ENCODE measurements at places on chromosomes 5 and 9. TPM values are rescaled to one million over a fixed set of nuclear protein-coding genes. Genes with fewer than 3 reads are reported as not detected.

DNA sequence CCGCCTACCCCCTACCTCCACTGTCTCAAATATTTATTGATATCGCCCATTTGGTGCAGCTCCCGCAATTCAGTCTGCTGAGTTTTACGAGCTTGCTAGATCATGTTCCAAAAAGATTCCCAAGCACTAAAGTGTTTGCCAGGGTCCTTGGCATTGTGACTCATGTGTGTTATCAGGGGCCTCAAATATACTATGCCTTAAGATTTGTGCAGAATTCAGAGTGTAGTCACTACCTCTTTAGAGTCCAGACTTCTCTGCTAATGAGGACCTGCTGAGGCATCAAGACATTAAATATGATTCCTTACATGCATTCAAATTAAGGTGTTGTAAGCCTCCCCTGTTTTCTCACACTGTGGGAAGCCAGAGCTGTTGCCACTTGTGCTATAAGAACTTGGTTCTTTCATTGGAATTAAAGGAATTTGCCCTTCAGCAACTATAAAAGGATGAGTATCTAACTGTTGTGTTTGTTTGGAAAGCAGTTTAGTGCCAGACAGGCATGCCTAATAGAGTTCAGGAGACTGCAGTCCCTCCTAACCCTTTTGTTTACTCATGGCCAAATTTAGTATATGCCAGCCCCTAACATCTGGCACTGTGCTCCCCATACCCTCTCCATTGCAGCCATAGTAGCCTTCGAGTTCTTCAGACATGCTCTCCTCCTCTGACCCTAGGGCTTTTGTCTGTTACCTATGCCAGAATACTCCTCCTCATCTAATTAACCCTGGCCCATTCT is 316.4 kb downstream of the NR3C1 start:
- H3K27ac ChIP-seq = peak overlapping the region; percentile 13
- H3K36me3 ChIP-seq = no peaks in the 10 kb centered on the region
- H3K4me1 ChIP-seq = peaks cover 9% of the 10 kb centered on the region
- no peak for DNase-seq

DNA sequence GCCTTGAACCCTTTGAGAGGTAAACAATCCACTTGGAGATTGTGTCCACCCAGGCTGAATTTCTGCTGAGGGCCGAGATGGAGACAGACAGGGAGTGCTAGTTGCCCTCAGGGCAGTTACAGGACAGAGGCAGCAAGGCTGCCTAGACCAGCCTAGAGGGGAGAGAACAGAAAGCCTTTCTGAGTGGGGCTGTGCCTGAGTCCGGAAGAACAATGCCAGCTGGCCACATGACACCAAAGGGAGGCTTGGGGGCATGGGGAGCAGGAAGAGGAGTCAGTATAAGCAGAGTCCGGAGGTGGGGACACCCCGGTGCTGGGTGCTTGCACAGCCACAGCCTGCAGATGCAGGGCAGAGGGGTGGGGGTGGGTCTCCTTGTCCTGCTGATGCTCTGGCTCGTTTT is 145.7 kb downstream of the CFAP90 start:
- H3K36me3 ChIP-seq = no peaks in the 10 kb centered on the region
- no peak overlapping the region for H3K4me3 ChIP-seq
- no peaks in the 10 kb centered on the region for H3K27me3 ChIP-seq
- no peak overlapping the region for H3K27ac ChIP-seq
- no peak for DNase-seq

- H3K36me3 ChIP-seq = no peaks in the 10 kb centered on the region
- H3K4me3 ChIP-seq = no peak overlapping the region
- DNase-seq = no peak
- no peaks in the 10 kb centered on the region for H3K4me1 ChIP-seq
- H3K27me3 ChIP-seq = no peaks in the 10 kb centered on the region
Measured at GRCh38 chr5:7714119-7714518, 136.8 kb downstream of the CFAP90 start.

DNA sequence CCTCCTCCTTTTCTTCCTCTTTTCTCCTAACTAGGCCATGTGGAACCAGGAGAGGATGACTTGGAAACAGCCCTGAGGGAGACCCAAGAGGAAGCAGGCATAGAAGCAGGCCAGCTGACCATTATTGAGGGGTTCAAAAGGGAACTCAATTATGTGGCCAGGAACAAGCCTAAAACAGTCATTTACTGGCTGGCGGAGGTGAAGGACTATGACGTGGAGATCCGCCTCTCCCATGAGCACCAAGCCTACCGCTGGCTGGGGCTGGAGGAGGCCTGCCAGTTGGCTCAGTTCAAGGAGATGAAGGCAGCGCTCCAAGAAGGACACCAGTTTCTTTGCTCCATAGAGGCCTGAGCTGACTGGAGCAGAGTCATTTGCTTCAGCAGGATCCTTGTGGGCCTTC is 13.7 kb downstream of the NUDT2 start:
- H3K4me3 ChIP-seq = no peak overlapping the region
- no peaks in the 10 kb centered on the region for H3K36me3 ChIP-seq
- peak overlapping the region; percentile 38 for H3K27ac ChIP-seq
- H3K4me1 ChIP-seq = peaks cover 19% of the 10 kb centered on the region
- H3K27me3 ChIP-seq = no peaks in the 10 kb centered on the region

Gene GPX8
- total RNA-seq = 44.0 TPM

Gene DMRT2
- total RNA-seq = 0.45 TPM

GRCh38 chr5:117623042-117623805 is 1048.6 kb upstream of the SEMA6A start:
- no peaks in the 10 kb centered on the region for H3K27me3 ChIP-seq
- H3K27ac ChIP-seq = no peak overlapping the region
- no peaks in the 10 kb centered on the region for H3K36me3 ChIP-seq
- no peak overlapping the region for H3K4me3 ChIP-seq
- no peak for DNase-seq
- no peaks in the 10 kb centered on the region for H3K4me1 ChIP-seq

GRCh38 chr9:16223074-16223871 is 647.2 kb downstream of the BNC2 start:
- no peaks in the 10 kb centered on the region for H3K27me3 ChIP-seq
- peak overlapping the region; percentile 15 for H3K27ac ChIP-seq
- H3K4me1 ChIP-seq = peaks cover 24% of the 10 kb centered on the region
- H3K4me3 ChIP-seq = no peak overlapping the region
- no peaks in the 10 kb centered on the region for H3K36me3 ChIP-seq
- DNase-seq = peak; percentile 91

- H3K27ac ChIP-seq = no peak overlapping the region
- peaks cover 14% of the 10 kb centered on the region for H3K4me1 ChIP-seq
- no peaks in the 10 kb centered on the region for H3K36me3 ChIP-seq
- H3K27me3 ChIP-seq = no peaks in the 10 kb centered on the region
Measured at GRCh38 chr5:177314376-177315342, 3.0 kb upstream of the MXD3 start.

DNA sequence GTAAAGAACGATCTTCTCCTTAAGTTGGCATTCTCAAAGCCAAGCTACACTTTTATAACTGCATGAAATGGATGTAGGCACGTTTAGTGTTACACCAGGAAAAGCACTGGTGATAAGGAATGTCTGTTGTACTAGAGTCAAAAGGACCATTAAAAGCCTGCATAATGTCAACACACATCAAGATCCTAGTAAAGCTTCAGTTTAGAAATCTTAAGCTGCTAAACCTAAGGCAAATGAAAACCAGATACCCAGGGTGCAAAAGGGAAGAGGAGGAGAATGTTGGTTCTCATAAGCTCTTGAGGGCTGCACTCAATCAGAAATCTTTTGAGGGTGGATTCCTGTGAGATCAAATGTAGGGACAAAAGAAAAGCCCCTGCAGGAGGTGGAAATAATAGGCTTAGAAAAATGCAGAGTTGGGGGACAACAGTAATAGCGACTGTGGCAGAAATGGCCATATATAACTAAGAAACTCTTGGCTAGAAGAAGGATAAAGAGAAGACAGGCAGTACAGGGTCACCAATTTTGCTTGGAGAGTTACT is 148.2 kb downstream of the FBXL17 start:
- H3K4me1 ChIP-seq = no peaks in the 10 kb centered on the region
- H3K27me3 ChIP-seq = no peaks in the 10 kb centered on the region
- no peak for DNase-seq
- H3K36me3 ChIP-seq = no peaks in the 10 kb centered on the region

Gene CKMT2
- 24.4 TPM for total RNA-seq

DNA sequence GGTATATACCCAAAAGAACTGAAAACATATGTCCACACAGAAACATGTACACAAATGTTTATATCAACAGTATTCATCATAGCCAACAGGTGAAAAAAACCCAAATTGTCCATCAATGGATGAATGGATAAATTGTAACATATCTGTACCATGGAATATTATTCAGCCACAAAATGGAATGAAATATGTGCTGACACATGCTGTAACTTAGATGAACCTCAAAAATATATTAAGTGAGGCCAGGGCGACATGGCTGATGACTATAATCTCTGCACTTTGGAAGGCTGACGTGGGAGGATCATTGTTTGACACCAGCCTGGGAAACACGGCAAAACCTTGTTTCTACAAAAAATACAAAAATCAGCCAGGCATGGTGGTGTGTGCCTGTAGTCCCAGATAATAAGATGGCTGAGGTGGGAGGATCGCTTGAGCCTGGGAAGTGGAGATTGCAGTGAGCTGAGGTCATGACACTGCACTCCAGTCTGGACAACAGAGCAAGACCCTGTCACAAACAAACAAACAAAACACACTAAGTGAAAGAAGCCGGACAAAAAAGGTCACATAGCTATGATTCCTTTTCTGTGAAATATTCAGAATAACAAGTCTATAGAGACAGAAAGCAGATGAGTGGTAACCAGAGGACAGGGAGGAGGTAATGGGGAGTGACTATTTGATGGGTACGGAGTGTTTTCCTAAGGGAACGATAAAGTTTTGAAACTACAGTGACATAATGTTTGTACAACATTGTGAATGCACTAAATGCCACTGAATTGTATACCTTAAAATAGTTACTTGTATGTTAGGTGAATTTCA is 11.4 kb downstream of the KYAT1 start:
- DNase-seq = peak; percentile 27
- H3K27ac ChIP-seq = peak overlapping the region; percentile 25
- H3K4me3 ChIP-seq = no peak overlapping the region
- no peaks in the 10 kb centered on the region for H3K36me3 ChIP-seq

Data from thyroid gland (tissue), 4 donors.